RPMI7951 (cell line): ENCODE measurements at places on chromosomes 1 and 21. TPM values are rescaled to one million over a fixed set of nuclear protein-coding genes. Genes with fewer than 3 reads are reported as not detected.
A peak's percentile ranks its signal among the peaks of the same experiment; 100 is the strongest.

DNA sequence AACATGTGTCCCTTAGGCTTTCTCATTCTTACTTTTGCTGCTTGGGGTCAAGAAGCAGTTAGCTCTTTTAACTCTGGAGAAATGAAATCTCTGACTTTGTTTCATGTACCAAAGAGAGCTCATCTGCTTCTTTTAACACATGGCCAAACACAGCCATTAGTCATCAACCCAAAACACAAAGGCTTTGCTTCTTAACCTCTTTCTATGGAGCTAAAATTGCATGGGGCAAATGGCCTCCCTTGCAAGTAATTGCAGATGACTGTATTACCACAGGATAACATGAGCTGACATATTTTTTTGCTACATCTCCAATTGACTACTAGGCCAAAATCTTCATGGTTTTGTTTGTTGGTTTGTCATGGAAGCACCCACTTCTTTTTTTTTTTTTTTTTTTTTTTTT lies 300.9 kb downstream of the BRINP3 start:
- DNase-seq: peak; percentile 6

DNA sequence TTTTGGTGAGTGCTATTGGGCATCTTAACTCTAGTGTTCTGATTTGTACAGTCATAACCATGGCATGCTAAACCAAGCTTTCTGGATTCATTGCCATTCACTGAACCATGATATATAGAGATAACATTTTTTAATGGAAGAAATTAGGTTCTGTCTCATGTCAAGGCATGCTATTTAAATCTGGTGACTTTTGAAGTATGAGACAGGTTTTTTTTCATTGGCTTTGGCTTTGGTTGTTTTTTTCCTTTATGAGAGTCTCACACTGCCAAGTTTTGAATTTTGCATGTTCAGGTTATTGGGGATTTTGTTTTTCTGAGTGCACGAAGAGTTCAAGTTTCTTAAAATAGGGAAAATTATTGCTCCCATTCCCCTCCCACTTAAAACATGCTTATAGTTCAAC lies 141.3 kb upstream of the ADAMTS5 start:
- DNase-seq: no peak

- no peak for DNase-seq
Observed at GRCh38 chr1:202691816-202692215, 18.4 kb downstream of the SYT2 start.

DNA sequence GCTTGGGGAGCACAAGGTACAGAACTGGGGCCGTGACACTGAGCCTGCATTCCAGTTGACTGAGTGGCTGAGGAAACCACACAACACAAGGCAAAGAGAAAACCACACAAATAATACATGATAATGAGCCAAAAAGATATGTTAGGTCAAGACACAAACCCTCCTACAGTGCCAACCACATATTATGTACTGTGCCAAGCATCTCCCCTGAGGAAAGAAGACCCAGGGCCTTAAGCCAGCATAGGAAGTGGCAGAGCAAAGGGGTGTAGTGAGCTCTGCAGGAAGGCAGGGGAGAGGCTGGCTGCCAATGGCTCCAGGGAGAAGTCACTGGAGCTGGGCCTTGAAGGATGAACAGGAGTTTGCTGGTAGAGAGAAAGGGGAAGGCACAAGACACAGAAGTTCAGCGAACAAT lies 28.2 kb downstream of the CTNNBIP1 start:
- DNase-seq: peak; percentile 96

- DNase-seq: no peak
Observed at GRCh38 chr21:21788591-21788990, 790.4 kb downstream of the NCAM2 start.

Gene OR2T33
- not detected in 2 replicates for total RNA-seq
